ENCODE measurements at places on chromosomes 1 and 21. TPM values are rescaled to one million over a fixed set of nuclear protein-coding genes. Genes with fewer than 3 reads are reported as not detected.

GRCh38 chr1:229195246-229195645, 75.7 kb upstream of the RAB4A start:
- DNase-seq: no peak

DNA sequence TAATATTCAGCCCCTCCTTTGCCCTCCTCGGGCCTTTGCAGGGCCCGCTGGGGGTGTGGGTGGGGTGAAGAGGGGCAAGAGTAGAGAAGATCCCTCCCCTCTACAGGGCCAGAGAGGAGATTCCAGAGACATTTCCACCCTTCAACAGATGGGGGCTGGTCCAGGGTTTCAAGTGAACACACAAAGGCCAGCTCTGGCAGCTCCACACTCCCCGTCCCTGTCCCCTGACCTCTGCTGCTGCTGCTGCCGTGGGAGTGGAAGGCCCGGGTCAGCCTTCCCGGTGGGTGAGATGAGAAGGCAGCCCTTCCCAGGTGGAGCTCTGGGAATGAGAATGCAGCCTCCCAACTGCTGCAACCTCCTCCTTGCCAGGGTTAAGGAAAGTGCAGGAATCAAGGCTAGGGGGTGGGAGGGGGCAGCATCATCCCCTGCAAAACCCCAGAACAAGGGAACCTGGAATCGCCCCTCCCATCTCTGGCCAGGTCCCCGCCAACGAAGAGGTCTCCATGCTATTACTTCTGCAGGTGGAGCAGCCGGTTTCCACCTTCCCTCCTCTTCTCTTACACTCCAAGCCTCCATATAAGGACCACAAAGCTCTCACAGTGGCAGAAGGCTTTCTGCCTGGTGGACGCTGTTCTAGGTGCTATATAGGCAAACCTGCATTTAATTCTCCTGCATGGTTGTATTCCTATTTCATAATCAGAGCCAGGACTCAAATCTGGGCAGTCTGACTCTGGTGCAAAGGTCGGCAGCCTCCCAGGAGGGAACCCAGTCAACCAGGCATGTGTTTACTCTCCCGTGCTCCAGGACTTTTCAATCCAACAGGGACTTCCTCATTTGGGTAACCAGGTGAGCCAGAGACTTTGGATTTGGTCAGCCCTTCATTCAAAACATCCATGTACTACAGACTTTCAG, 22.9 kb upstream of the ARHGEF10L start:
- DNase-seq: no peak

- peak; percentile 79 for DNase-seq
These were observed 111.2 kb upstream of the ADGRL2 start for GRCh38 chr1:81689531-81689941.

GRCh38 chr1:166675213-166675612, 164.1 kb upstream of the POGK start:
- no peak for DNase-seq

DNA sequence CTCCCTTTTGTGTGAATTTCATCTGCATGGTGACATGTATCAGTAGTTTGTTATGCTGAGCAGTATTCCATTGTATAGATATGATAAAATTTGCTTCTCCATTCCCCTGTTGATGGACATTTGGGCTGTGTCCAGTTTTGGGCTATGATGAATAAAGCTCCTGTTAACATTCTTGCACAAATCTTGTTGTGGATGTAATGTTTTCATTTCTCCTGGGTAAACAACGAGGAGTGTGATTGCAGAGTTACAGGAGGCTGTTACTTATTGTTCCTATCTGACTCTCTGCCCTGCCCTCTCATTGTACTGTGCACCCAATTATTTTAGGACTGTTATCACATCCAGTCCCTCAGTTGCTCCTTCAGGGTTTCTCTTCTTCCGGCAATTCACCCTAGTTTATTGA, 24.2 kb downstream of the MAPKAPK2 start:
- peak; percentile 35 for DNase-seq

- DNase-seq: no peak
These were observed 100.2 kb upstream of the GNG4 start for GRCh38 chr1:235749755-235750300.

DNA sequence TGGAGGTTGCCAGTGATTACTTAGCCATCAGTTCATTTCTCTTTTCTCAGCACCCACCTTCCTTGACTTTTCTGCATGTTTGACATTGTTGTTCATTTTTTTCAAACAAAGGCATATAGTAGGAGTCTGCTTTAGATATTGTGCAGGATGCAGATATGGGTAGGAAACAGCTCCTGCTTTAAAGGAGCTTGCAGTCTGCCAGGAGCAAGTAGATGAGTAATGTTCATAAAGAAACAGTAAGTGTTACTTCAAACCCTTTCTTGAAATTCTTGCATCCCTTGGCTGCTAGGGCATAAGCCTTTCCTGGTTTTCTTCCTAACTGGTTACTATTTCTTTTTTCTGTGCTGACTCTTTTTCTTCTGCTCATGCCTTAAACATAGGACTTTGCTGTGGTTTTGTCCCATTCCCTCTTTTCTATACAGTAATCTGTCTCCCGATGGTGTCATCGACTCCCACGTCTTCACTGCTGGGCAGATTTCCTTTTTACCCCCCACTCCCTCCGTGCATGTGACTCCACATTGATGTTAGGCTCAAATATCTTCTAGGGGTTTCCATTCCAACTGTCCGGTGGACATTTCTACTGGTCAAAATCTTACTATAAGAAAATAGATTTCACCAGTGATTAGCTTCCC, 20.4 kb downstream of the PTGFRN start:
- DNase-seq: no peak

Gene CYYR1
- total RNA-seq: not detected

DNA sequence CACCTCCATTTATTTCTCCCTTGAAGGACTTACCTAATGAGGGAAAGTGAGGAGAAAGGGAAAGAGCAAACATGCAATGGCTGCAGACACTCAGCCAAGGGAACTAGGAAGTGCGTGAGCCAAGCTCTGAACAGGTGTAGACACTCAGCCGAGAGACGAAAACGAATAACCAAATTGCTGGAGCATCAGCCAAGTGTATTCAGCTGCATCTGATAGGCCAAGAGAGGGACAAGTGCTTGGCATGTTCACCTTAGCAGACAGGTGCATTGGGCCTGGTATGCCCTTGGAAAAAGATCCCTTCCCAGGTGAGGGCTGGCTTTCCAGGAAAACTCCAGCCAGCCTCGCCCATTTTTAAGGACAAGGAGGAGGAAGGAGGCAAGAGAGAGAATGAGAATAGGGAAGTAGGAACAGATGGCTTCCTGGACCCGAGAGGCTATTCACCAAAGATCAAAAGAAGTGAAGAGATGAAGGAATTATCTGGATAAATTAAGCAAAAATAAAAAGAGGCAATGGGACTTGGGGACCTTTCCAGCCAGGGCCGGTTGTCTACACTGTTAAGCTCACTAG, 184.7 kb downstream of the TOMM20 start:
- no peak for DNase-seq

GRCh38 chr1:228400237-228400651, 6.4 kb downstream of the TRIM11 start:
- no peak for DNase-seq

GRCh38 chr1:86957221-86957620, 42.8 kb downstream of the HS2ST1 start:
- DNase-seq: peak; percentile 23

DNA sequence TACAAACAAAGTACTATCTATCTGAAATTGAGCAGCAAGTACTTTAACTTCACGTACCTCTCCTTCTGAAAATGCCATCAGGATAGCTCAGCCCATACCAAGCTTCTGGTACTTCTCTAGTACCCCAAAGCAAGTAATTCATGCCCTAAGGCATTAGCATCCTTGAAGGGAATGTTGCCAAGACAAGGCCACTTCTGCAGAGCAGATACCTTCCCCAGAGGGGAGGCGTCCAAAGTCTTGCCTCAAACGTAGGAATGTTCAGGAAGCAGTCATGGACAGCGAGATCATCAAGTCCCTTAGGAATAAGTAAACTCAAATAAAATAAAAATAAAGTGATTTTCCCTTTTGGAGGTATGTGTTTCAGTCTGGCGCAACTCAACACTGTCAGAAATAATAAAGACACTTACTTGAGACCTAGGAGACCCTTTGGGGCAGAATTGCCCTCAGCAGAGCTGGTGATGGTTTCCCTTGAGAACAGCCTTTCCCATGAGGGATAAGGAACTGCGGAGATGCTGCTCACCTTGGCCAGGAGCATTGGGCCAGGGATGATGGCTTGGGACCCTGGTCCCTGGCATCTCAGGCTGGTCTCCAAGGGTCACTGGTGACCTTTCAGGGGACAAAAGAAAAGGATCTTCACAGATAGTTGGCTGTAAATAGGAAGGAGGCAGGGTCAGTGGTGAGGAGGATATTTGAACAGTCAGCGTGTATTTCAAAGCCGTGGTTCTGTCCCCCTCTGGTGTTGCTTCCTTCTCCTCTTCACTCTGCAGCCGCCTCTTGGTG, 522.9 kb downstream of the KIF26B start:
- DNase-seq: no peak

GRCh38 chr21:26388731-26389231, 184.3 kb downstream of the CYYR1 start:
- DNase-seq: peak; percentile 63

Gene C1orf141
- not detected for total RNA-seq

DNA sequence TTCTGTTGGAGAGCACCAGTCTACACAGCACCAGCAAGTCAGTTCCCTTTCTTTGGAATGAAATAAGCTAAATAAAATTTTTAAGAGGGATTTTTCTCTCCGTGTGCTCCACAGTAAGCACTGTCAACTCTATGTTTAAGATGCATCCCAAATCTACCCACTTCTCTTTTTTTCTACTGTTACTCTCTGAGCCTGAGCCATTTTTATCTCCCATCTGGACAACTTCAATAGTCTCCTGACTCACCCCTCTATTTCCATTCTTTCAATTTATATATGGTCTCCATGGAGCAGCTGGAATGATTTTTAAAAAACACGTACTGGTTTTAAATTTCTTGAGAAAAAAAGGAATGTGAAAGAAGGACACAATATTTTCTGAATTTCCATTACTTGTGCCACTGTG, 24.7 kb upstream of the CCT8 start:
- peak; percentile 47 for DNase-seq

Gene NID1
- 211 TPM for total RNA-seq

Data from fibroblast of villous mesenchyme (primary cell).